Sigmoid colon (tissue), 7 donors: ENCODE measurements at places on chromosomes 11 and 22. TPM values are rescaled to one million over a fixed set of nuclear protein-coding genes. Genes with fewer than 3 reads are reported as not detected.

Gene VSTM5
- total RNA-seq, result 1.1 TPM

DNA sequence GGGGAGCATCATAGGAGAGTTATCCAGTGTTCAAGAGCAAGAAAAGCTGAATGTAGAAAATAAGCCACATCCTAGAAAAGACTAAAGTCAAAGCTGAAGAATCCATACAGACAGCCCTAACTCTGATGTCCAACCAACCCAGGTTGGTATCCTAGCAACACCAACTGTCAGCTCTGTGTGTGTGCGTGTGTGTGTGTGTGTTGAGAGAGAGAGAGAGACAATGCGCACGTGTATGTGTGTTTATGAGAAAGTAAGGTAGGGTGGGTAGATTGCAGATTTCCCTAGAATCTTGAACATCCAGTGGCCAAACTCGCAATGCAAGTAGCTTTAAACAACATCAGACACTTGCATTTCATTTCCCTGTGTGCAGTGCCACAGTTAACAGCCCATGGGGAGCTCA is 274.9 kb downstream of the FAM181B start:
- no peak for DNase-seq

DNA sequence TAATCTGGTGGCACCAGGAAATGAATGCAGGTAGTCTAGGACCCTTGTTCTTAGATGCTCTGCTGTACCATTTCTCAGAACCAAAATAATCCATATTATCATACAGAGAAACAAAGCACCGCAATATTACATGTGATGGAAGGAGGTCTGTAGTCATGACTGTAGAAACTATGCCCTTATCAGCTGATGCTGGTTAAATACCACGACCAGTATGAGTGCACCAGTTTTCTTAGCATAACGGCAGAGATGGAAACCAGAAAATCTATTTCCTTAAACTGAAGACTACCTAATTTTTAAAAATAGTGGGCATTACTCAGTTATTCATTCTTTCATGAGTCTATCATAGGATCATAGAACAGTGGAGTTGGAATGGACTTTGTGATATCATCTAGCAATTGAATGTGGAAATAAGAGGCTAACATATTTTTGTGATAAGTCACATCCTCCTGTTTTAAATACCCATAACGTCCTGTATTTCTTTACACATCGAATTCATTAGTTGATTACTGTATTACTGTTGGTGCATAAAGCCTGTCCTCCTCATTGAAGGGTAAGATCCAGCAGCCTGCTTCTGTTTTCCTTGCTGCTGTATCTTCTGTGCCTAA is 15.1 kb downstream of the JHY start:
- DNase-seq, result no peak

GRCh38 chr22:40966726-40967085 is 15.5 kb downstream of the RBX1 start:
- peak; percentile 8 for DNase-seq

- DNase-seq, result no peak
These were observed 33.1 kb upstream of the POLD3 start for GRCh38 chr11:74559110-74559933.

Gene OR8D4
- total RNA-seq, result not detected

Gene TIRAP
- 9.3 TPM for total RNA-seq

DNA sequence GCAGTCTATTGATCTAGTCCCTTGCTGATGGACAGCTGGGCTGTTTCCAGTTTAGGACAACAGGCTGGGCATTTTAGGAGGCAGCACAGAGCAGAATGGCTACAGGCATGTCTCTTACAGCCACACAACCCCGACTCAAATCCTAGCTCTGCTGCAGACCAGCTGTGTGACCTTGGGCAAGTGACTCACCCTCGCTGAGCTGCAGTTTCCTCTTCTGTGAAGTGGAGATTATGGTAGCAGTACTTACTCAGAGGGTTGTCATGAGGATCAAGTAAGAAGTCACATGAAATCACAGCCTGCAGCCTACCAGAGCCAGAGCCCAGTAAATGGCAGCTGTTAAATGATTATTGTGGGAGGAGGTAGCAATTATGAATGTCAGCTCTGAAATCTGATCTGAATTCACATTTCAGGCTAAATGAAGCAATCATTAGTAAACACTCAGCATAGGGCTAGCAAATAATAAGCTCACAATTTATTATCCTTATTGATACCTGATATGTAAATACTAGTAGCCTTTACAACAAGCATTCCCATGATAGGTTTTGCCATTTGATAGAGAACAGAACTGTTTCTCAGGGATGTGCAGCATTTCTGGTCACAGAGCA is 58.9 kb downstream of the MYEOV start:
- no peak for DNase-seq

Gene OLFML1
- 2.2 TPM for total RNA-seq

Gene P2RY6
- not detected for total RNA-seq

Gene ACTN3
- not detected for total RNA-seq

DNA sequence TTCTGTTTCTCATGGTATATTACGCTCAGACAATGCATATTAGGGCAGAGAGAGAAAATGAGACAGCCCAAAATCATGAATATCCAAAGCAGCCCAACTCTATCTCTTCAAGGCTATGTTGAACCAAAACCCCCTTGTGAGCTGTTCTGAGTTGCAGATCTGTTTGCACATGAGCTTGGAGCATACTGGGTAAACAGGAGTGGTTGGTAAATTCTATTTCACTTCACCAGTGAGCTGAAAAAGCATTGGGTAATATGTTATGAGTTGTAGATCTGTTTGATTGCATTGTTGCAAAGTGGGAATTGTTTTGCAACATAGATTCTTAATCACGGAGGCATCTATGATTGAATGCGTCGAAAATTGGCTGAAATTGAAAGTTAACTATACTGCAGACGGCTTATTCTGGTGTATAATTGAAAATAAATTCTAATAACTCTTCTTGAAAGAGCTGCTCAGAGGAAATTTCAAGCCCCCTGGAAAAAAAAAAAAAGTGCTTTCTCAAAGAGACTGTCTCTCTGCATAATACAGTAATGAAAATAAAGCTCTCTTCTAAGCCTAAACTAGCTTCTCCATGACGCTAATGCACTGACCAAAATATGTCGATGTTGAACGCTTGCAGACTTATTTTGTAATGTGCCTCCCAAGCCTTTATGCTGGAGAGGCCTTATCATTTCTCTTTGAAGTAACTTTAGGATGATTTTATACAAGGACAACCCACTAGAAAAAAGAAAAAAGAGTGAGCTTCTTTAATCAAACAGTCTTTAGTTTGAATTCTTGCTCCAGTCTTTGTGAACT is 263.7 kb downstream of the NTM start:
- DNase-seq, result no peak

GRCh38 chr22:17575681-17576080 is 12.4 kb downstream of the SLC25A18 start:
- no peak for DNase-seq

DNA sequence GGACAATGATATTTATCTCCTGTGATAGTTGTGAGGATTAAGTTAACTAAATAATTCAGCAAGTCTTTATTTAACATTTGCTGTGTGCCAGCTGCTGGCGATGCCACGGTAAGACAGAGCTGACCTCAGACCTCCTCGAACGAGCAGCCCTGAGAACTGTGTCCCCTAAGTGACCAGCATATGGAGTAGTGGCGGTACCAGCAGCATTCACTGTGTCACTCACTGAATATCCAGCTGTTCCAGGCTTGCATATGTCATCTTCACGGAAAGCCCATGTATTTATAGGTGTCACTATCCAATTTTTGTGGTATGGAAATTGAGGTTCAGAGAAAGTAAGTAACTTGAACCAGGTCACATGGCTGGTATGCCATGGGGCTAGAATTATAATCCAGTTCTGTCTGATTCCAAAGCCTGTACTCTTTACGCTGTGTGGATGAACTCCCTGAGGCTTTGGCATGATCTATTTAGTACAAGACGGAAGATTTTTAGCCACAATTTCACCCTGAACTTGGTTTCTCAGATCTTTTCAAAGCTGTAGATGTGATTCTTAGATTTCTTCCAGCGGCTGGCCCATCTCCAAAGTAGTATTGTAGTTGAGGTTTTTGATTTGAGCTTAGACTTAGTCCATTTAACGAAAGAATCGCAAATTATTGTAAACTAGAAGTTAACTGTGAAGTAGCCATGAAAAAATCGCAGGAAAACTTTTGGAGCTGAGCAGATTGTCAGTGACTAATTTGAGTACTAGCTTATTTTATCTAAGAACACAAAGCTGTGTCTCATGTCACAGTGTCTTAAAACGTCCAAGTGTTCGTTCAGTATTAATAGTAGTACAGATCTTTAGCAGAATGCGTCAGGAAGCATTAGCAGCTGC is 49.4 kb upstream of the MYO18B start:
- no peak for DNase-seq

Gene MAPK11
- 0.82 TPM for total RNA-seq

DNA sequence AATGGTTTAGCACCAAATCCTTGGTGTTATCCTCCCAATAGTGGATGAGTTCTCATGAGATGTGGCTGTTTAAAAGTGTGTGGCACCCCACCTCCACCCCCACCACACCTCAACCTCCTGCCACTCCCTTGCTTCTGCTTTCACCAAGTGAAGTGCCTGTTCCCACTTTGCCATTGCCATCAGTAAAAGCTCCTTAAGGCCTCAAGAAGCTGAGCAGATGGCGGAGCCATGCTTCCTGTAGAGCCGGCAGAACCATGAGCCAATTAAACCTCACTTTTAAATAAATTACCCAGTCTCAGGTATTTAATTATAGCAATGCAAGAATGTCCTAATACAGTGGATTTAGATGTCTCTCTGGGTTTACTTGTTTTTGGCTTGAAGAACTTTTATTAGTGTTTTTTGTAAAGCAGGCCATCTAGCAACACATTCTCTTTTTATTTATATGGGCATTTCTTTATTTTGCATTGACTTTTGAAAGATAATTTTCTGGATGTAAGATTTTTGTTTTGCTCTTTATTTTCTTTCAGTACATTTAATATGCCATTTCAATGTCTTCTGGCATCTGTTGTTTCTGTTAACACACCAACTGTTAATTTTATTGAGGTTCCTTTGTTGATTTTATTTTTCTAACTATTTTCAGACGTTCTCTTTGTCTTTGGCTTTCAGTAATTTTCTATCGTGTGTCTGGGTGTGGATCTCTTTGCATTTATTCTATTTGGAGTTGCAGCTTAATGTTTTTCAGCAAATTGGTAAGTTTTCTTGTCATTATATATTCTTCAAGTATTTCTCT is 724.5 kb upstream of the CNTN5 start:
- DNase-seq, result no peak

GRCh38 chr22:47918276-47918921 is 1155.9 kb downstream of the TBC1D22A start:
- DNase-seq, result no peak

Gene DEUP1
- not detected for total RNA-seq

DNA sequence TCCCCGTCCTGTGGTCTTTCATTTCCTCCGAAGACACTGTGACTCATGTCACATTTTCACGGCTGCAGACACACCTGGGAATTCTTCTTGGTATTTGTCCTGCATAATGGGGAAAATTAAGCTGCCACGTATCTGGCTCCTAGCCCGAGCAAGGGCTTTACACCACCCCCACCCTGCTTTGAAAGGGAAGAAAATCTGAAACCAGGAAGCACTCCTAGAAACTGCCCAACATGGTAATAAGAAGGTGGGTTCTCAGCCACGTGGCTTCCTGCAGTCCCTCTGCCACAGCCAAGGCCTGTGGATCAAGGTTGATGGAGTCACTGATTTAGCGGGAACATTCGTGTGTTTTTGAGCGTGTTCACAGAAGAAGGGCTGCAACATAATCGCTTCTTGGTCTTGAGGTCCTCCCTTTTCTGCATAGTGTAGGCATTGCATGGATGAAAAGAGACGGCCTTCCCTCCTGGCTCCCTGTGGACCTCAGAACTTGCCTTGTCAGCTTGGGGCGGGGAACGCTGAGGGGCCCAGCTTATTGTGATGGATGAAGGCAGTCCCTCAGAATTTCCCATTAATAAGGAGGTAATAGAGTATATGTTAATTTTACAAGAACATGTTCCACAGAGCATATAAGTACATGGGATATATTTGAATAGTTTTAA is 292.0 kb downstream of the NTM start:
- DNase-seq, result peak; percentile 26

Gene FAR1
- total RNA-seq, result 37.1 TPM

GRCh38 chr11:2306452-2306823 is 4.6 kb downstream of the TSPAN32 start:
- DNase-seq, result peak; percentile 97

- peak; percentile 40 for DNase-seq
These were observed 129.0 kb downstream of the CRYBB2 start for GRCh38 chr22:25348391-25348790.

DNA sequence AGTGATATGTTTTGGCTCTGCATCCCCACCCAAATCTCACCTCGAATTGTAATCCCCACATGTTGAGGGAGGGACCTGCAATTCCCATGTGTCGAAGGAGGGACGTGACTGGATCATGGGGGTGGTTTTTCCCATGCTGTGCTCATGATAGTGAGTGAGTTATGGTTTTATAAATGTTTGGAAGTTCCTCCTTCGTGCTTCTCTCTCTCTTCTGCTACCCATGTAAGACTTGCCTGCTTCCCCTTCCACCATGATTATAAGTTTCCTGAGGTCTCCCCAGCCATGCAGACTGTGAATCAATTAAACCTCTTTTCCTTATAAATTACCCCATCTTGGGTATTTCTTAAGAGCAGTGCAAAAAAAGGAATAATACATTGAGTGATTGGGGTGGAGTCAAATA is 7.3 kb upstream of the CEP295 start:
- no peak for DNase-seq

Gene SCN4B
- 1.5 TPM for total RNA-seq

Gene DERL3
- total RNA-seq, result not detected

DNA sequence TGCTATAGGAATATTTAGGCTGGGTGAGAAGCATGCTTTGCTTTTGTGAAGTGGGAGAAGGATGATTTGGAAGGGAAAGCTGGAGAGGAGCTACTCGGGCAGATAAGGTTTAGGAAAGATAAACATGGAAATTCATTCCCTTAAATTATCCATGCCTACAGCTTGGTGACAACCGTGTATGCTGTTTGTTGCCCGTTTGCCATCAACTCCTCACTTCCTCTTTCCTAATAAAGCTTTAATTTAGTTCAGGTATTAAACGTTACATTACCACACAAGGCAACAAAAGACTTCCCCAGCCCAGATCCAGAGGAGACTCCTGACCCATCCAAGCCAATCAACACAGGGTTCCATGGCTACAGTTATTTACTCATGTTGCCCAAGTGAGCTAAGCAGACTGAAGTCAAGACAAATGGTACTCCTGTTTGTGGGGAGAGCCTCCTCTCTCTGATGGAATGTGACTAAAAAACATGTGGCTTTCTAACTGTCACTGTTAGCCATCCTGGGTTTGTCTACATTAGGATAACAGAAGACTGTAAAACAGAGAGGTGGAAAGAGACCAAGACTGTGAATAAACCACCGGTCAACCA is 101.7 kb upstream of the GRAMD1B start:
- no peak for DNase-seq

Gene OR52K1
- not detected for total RNA-seq

Gene RBMXL2
- total RNA-seq, result not detected

GRCh38 chr11:107799218-107799859 is 59.2 kb downstream of the SLC35F2 start:
- peak; percentile 81 for DNase-seq

Gene MS4A4A
- 41.3 TPM for total RNA-seq

Gene NXPE4
- total RNA-seq, result 0.55 TPM

Gene TAF1D
- 89.2 TPM for total RNA-seq
